ENCODE measurements at places on chromosomes 11 and 22.

DNA sequence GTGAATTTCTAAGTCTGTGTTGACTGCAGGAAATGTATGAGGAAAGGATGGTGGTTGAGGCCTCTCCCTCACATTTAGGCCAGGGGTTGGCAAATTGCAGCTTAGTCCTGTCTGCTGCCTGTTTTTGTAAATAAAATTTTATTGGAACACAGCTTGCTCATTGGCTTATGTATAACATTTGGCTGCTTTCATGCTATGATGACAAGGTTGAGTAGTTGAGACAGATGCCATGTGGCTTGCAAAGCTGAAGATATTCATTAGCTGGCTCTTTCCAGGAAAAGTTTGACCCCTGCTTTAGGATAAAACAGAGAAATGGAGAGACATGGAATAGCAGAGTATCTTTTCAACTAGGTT is 46.2 kb downstream of the BCR start:
- DNase-seq, result no peak

DNA sequence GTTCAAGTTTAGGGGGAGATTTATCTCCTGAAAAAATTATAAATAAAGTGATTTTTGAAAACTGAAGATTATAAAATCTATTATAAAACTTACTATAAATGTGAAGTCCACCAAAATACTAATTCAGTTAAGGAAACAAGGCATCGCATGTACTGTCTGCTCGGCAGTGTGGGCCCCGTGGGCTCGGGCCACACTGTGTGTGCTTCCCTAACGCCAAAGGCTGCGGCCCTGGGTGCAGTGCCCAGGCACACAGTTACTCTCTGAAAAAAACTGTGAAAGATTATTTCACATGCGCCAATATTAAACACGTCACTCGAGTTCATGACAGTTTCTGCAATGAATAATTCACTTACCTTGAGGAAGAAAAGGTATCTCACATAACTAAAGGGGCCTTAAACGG is 39.8 kb downstream of the BRD1 start:
- no peak for DNase-seq

- no peak for DNase-seq
These were observed 22.5 kb downstream of the RELT start for GRCh38 chr11:73398721-73399120.

DNA sequence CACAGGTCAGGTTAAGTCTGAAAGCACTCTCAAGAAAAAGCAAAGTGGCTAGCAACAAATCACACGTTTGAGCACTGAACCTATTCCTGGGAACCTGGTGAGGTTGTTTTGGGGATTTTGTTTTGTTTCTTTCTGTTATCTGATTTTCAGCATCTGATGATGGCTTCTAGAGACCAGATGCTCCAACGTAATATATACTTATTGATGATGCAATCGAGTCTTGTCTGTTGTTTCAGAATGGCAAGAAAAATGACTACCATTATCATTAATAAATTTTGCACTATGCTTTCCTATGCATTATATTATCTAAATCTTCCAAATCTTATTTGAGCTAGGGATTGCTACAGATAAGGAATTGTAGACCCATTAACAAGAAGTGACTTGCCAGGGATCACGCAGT is 312.3 kb upstream of the FAT3 start:
- DNase-seq, result no peak

DNA sequence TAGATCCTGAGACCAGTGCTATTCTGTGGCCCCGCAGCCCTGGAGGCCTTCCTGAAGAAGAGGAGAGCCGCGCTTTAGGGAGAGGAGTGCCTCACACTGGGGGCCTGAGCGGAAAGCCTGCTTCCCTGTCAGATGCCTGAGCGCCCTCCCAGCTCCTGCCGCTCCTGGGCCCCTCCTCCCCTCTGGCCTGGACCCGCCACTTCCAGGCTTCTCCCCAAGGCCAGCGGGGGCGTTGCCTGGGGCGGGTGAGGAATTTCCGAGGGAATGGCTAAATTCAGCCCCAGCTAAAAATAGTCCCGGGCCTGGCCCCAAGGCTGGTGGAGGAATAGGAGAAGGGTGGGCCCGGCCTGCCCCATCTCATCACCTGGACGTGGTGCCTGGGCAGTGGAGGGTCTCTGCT is 15.4 kb downstream of the ARHGEF17 start:
- DNase-seq, result no peak
